Breast epithelium (tissue), 4 donors: ENCODE measurements at places on chromosomes 5 and 9. TPM values are rescaled to one million over a fixed set of nuclear protein-coding genes. Genes with fewer than 3 reads are reported as not detected.

DNA sequence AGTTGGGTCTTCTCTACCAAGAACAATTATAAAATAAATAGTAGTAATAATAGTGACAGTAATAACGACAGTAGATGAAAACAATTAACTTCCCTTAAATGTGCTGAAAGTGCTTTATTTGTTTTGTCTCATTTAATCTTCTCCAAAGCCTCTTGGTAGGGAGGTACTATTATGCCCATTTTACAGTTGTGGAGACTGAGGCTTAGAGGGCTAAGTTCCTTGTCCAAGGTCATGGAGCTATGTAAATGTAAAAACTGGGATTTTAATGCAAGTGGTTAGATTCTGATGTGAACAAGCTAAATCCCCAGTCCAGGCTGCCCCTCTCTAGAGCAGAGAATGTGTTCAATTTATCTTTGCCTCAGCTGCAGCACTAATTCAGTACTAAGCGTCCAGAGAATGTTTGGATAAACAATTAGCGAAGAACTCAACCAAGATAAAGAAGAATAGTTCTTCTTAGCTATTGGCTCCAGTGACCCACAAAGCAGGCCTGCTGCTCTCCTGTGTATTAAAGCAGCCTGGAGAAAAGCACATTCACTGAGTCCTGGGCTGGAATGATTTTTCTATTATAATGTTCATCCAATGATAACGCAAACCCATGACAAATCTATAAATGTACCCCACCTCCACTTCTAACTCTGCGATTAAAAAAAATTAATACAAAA is 68.8 kb downstream of the NPR3 start:
- no peaks in the 10 kb centered on the region for H3K4me1 ChIP-seq
- no peak for DNase-seq
- H3K27me3 ChIP-seq = no peaks in the 10 kb centered on the region
- no peak overlapping the region for H3K27ac ChIP-seq
- H3K36me3 ChIP-seq = no peaks in the 10 kb centered on the region

PRLR gene
- 28.8 TPM for total RNA-seq

SPRY4 gene
- 14.5 TPM for total RNA-seq

DNA sequence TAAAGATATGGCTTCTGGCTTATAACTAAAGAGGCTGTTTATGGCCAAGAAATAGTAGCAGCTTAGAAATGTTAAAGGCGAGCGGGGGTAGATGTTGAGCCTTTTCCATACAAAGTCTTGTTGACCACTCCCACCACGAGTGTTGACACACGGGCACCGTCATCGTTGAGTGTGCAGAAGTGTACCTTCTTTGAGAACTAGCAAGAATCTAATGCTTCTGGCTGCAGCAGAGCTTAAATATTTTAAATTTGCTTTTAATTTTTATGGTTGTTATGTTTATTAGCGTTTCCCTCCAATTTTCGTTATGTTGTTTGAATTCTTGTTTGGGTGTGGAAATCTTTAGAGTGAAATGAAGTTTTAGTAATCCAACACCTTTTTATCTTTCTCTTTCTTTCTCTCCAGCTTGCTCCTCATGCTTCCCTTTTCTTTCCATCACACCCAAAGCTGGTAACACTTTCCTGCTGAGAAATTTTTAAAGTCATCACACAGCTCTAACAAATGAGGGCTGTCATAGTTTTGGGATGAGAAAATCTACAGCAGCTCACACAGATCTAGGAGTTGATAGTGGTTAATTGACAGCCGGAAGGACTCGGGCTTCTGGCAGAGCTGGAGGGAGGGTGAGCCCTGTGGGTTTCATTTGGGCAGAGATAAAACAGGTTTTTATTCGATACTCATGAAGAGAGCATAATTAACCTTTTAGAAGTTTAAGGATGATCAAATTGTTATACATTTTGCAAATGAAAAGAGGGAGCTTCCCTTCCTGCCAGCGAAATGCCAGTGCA is 120.1 kb upstream of the ZNF608 start:
- no peak overlapping the region for H3K4me3 ChIP-seq
- no peaks in the 10 kb centered on the region for H3K27me3 ChIP-seq
- DNase-seq = no peak
- H3K4me1 ChIP-seq = no peaks in the 10 kb centered on the region
- peak overlapping the region; percentile 32 for H3K27ac ChIP-seq

LRRC19 gene
- not detected for total RNA-seq

OTULINL gene
- total RNA-seq = 14.4 TPM

LCN6 gene
- total RNA-seq = 4.1 TPM

DNA sequence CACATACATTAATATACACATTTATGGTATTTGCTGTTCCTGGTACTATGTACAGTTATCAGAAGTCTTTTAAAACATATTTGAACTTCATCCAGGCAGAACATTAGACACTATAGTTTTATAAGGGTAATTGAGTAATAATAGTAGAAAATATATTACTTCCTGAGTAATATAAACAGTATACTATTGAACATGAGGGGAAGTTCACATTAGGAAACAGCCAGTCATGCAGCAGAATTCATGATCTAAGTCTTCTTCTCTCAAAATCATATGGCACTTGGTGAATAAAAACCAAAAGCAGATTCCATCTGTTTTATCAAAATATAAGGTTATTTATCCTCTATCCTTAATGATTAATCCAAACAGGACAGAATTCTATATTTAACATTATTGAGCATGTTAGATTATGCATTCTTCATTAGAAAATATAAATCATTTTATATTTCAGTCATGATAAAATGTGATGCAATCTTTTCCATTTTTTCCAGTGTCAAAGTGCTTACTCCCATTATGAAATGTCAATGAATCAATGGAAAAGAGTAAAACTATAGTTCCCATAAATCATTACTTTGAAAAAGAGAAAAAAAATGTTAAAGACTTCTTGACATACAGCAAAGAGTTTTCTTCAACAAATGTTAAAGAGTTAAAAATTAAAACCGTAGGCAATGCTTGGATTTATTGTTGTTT is 584.3 kb upstream of the TUSC1 start:
- no peaks in the 10 kb centered on the region for H3K36me3 ChIP-seq
- no peaks in the 10 kb centered on the region for H3K27me3 ChIP-seq
- H3K4me1 ChIP-seq = no peaks in the 10 kb centered on the region
- H3K27ac ChIP-seq = no peak overlapping the region
- no peak for DNase-seq
- no peak overlapping the region for H3K4me3 ChIP-seq
